Kidney tubule cell (primary cell): ENCODE measurements at places on chromosomes 3 and 15.

DNA sequence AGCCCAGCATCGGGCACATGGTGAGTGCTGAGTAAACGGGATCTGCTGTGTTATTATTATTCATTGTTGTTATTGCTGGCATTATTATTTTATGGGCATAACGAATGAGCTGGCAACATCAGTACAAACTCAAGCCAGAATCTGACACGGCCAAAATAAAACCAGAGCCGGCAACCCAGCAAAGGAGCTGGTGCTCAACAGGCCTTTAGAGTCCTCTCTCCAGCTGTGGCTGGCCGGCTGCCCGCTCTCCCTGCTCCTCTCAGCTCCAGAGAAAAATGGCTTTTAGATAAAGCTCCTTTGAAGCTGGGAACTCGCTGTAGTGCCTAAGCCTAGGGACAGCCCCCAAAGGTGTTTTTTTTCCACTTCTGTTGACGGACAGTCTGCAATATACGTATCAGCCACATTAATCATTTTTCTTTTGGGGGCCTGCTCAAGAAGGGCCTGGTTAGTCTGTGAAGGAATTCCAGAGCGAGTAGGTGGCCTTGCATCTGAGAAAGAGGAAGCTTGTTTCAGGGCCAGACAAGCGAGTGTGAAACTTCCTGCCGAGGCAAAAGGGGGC is 193.9 kb upstream of the UBE2E1 start:
- peak; percentile 44 for DNase-seq

GRCh38 chr3:111737706-111738086 is 121.4 kb upstream of the PHLDB2 start:
- peak; percentile 89 for DNase-seq

DNA sequence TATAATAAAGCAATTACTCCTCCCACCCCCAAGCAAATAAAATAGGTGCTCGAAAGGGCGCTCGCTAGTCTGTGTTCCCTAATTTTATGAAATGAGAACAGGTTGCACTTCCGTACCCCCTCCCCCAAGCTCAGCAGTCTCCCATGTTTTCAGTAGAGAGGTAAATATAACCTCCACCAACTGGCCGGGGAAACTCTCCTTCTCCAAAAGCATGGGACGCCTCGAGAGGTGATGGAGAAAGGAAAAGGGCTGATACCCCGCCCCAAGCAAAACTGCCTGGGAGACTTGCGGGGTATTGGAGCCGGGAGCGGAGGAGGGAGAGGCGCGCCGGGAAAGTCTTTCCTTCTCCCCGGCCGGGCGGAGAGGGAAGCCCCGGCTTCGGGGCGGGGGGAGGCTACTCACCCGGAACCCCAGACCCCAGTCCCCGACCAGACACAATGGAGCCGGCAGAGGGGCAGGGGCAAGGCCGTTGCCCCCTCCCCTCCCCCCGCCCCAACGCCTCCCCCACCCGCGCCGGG is 605 bp downstream of the DCUN1D1 start:
- DNase-seq = peak; percentile 21

DNA sequence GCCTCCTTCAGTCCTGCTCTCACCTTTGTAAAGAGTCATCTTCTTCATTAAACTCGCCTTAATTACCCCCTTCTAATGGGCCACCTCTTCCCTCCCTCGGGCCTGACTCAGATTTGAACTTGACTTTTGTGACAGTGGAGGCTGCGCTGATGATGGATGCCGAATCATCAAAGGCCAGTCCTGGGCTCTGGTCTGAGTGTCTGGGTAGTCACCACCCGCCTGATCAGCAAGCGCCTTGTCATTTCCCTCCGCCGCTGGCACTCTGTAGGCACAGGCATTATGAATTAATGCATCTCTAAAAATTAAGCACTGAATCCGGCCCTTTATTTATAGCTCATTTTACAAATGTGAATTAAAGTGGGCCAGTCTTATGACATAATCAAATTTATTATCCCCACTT is 116.7 kb upstream of the PROK2 start:
- no peak for DNase-seq

- peak; percentile 34 for DNase-seq
These were observed 51.3 kb downstream of the CCK start for GRCh38 chr3:42214565-42215283.
